ENCODE measurements at places on chromosomes 5 and 9.

DNA sequence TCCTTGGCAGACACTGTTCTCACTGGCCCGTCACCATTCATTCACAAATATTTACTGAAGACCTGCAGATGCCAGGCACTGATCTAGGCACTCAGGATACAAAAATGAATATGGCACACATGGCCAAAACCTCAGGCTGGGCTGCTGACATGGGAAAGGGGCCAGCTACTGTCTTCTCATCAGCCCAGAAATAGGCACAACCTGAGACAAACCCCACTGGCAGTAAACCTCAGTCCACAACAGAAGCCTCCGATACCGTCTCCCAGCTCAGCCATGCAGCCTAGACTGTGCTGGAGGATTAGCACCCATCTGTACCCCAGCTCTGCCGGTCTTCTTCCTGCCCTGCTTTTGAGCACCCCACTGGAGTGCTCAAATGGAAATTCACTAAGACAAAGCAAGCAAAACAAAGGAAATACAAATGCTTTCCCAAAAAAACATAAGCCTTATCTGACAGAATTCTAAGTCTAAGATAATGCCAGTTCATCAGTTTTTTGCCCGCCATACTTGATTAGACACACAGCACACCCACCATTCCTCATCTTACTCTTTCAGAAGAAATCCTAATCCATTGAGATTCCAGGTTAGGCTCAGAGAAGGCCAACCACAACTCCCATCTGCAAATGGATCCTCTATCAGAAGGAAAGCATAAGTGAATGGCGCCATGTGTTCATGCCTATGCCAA, 8.2 kb downstream of the P4HA2 start:
- no peak for DNase-seq

- DNase-seq: no peak
Observed at GRCh38 chr5:160703547-160704189, 148.3 kb downstream of the ATP10B start.

- DNase-seq: no peak
Observed at GRCh38 chr9:37056046-37056920, 22.2 kb upstream of the PAX5 start.

- no peak for DNase-seq
Observed at GRCh38 chr5:130710596-130710995, 454.5 kb downstream of the HINT1 start.

GRCh38 chr9:112000743-112001142, 104.1 kb downstream of the UGCG start:
- DNase-seq: no peak

DNA sequence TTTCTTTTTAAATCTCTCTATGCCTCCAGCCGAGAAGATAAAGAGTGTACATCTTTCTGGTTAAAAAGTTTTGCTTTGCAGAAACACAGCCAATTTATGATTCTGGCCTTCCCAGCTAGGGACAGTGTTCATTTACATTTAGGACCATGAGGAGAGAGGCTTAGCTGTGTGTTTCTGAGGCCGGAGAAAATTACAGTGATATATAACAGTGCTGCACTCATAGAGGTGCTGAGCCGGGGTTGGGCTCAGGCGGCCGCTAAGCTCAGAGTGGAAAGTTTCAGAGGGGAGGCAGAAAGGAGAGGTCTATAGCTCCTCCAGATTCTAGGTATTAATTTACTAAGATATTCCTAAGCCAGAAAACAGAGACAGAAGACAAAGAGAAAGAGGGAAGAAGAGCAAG, 37.0 kb upstream of the LCP2 start:
- DNase-seq: no peak

- no peak for DNase-seq
Observed at GRCh38 chr5:153939101-153939500, 99.6 kb downstream of the FAM114A2 start.

DNA sequence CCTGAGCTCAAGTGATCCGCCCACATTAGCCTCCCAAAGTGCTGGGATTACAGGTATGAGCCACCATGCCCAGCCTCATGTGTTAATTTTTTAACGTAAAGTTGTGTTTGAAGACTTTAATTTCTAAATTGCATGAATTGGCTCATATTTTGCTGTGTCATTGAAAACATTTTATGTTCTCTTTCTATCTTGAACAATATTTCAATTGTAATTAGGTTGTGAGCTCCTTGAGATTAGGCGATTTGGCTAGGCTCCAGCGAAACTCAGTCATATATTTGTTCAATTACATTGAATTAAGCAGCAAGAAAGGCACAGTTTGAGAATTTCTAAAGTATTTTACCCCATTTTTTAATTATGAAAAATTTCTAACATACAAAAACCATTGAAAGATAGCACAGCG, 34.0 kb downstream of the GAPVD1 start:
- no peak for DNase-seq

- DNase-seq: no peak
Observed at GRCh38 chr9:92725266-92725545, 39.4 kb downstream of the BICD2 start.

DNA sequence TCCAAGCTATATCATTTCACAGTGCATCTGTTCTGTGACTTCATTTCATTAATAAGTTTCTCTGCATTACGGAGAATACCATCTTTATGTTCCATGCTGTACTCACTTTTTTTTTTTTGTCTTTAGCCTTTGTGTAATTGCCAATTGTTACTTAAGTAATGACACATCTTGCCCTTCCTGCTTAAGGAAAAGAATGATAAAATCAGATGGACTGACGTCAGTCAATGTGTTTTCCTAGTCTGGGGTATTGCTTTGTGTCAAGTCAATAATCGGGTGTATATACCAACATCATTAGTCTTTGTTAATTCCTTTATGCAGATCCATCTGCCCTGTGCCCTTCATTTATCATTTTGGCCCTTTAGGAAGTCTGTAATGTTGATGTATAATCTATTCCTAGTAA, 133.5 kb downstream of the CD180 start:
- no peak for DNase-seq

DNA sequence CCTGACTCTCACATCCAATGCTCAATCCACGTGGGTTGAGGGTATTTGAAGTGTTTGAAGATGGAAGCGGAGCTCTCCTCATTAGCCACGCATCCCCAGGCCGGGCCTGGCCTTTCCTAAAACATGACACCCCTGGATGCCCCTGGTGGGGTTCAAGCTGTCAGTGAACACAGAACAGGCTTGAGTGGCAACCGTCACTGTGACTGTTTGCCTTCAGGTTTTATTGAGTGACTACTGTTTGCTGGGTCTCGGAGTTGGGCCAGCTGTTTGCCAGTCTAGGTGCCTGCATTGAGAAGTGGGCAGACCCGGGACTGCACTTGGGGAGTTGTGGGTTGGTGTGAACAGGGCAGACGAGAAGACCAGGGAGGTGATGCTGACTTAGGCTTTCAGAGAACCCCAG, 7.8 kb upstream of the OLFM1 start:
- DNase-seq: no peak

DNA sequence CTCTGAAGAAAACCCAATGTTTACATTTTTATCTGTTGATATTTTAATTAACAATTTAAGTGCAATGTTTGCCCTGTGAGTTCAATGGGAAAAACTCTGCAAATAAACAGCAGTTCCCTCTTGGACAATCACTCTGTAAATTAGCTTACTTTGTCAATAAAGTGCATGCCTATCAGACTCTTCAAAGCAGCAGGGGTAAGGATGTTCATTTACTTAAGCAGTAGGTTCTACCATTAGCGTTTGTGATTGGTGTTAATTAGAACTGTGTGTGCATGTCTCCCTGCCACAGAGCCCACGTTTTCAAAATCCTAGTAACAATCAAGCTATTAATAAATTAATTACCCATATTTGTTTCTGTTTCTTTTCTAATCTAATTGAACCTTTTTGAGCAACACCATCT, 1921.6 kb upstream of the WWC1 start:
- no peak for DNase-seq

DNA sequence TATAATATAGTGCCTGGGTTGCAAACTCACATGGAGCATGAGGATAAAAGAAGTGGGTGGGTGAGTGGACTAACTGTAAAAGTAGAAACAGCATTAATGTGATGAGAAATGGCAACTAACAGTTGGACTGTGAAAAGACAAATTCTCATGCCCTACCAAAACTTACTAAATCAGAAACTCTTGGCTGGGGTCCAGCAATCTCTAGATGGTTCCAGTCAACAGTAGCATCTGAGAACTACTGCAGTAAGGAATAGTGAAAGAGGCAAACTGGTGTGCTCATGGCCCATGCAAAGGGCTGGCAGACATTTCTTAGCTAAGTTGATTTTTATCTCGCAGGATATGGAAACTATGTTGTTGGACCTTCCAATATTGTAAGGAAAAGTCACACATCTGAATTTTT, 150.3 kb downstream of the PIK3R1 start:
- DNase-seq: no peak

DNA sequence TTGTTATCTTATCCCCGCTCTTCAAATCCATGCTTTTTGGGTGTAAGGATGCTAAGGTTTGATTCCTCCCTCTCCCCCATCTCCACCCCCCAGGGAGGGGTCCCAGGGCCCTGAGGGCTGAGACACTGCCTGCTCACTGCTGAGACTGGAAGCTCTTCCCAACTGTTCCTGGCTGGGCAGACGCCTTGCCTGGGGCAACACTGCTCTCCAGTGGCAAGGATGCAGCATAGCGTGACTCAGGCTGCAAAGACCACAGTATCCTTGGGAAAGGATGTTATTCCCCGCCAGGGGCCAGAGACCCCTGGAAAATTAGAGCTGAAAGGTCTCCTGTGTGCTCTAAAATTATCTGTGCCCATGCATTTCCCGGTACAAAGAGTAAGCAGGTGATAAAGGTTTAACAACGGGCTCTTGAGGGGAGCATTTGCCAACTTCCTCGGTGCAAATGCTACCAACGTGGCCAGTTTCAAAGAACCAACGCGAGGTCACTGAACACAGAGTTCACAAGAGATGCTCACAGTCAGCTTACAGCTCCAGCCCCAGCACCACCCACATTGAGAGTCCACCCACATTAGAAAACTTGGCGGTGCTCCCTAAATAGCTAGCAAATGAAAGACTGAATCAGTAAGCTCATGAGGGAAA, 271.9 kb downstream of the NSG2 start:
- DNase-seq: no peak

Measured in KG1 (cell line).